Endothelial cell (in vitro differentiated cells): ENCODE measurements at places on chromosomes 3 and 15. TPM values are rescaled to one million over a fixed set of nuclear protein-coding genes. Genes with fewer than 3 reads are reported as not detected.
A peak's percentile ranks its signal among the peaks of the same experiment; 100 is the strongest.

GRCh38 chr3:195154111-195154791 is 116.7 kb downstream of the XXYLT1 start:
- DNase-seq, result no peak

The CTXN2 gene
- total RNA-seq, result 0.18 TPM

DNA sequence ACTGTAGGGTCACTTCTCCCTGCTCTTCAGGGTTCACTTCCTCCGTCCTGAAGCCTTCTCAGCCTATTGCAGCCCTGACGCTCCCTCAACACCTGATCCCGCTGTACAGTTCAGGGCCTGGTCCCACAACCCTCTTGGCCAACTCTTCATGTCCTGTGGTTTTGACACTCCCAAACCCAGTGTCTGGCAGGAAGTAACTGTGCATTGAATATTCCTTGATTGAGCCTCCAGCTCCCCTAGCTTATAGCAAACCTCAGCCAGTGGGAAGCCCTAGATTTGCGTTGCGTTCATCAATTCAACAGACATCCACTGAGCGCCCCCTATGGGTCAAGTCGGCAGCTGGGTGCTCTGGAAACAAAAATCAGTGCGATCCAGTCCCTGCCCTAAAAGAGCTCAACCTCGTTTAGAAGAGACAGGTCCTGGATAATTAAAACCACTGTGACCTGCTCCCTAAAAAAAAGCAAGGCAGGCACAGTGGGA is 13.5 kb downstream of the UBAP1L start:
- peak; percentile 88 for DNase-seq

DNA sequence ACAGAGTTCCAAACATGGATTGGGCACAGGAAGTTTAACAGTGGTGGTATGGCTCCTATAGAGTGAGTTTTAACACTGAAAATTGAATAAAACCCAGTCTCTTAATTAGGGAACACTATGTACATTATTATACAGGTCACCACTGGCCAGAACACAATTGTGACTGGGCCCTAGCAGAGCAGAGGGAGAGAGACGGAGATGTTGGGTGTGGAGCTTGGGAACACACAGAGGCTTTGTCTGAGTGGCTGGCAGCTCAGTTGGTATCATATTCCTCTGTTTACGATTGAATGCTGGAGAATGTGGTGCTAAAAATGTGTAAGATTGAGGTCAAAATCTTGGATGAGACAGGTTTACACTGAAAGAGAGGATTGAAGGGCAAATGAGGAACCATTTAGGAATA is 6.8 kb upstream of the MOBP start:
- DNase-seq, result no peak

DNA sequence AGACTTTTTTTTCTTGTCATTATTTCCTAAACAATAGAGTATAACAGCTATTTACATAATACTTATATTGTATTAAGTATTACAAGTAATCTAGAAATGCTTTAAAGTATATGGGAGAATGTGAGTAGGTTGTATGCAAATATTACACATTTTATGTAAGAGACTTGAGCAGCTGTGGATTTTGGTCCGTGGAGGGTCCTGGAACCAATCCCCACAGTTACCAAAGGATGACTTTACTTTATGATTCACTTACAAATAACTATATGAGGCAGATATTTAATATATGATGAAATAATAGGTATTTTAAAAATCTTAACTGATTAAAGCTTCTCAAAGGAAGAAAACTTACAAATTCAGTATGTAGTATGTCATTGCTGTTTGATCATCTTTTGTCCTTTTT is 56.3 kb downstream of the PPP2R3A start:
- DNase-seq, result no peak

DNA sequence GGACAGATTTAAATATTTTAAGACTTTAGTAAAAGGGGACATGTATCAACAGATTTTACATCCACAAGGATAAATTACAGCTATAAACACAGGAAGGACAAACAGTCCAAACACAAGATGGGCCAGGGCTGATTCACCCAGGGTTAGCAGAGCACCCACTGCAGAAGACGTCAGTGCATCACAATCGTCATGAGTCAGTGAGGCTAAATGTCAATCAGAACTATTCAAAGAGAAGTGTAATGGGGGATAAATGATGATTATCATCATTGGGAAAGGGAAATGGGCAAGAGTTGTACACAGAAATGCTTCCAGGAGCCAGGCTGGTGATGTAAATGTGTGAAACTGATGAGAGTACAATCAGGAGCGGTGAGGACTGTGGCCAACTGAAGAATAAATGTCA is 226.8 kb downstream of the PLCL2 start:
- no peak for DNase-seq

The CYP8B1 gene
- not detected for total RNA-seq

DNA sequence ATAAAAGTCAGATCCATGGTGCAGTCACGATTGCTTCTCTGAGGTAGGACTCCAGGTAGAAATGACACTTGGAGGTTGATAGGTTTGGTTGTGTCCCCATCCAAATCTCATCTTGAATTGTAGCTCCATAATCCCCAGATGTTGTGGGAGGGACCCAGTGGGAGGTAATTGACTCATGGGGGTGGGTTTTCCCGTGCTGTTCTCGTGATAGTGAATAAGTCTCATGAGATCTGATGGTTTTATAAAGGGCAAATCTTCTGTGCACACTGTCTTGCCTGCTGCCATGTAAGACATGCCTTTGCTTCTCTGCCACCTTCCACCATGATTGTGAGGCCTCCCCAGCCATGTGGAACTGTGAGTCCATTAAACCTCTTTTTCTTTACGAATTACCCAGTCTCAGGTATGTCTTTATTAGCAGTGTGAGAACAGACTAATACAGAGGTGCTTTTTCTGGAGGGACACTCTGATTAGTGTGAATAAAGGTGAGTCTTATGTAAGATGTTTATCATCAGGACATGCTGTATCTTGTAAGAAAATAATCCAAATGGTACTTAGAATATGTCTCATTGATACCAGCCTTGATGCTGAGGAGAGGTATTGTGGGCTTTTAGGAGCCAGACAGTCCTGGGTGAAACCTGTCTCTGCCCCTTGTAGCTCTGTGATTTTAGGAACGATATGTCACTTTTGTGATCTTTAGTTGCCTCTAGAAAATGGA is 43.0 kb downstream of the SLCO3A1 start:
- no peak for DNase-seq

The PCSK6 gene
- total RNA-seq, result 0.13 TPM

DNA sequence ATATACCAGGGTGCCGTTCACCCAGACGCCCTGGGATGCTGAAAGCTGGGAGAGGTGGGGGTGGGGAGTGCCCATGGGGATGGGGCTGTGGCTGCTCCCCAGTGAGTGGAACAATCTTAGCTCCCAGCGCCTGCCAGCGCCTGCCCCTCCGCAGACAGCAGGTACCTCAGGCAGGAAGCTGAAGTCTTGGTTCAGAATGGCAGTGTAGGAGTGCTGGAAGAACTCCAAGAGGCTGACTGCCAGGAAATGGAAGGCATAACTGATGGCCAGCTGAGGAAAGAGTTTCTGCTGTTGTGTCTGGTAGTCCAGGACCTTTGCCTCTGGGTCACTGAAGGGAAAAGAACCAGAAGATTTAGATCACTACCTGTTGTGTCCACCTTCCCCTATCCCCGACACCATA is 8.4 kb downstream of the ACOX2 start:
- DNase-seq, result no peak

The CCR5 gene
- total RNA-seq, result not detected

The PLXND1 gene
- 1,753 TPM for total RNA-seq

- no peak for DNase-seq
Measured at GRCh38 chr15:80691575-80691974, 3.5 kb upstream of the ABHD17C start.

The SYNPR gene
- not detected for total RNA-seq

The TRH gene
- total RNA-seq, result 0.49 TPM

- no peak for DNase-seq
Measured at GRCh38 chr3:57582474-57583168, 14.5 kb downstream of the ARF4 start.

DNA sequence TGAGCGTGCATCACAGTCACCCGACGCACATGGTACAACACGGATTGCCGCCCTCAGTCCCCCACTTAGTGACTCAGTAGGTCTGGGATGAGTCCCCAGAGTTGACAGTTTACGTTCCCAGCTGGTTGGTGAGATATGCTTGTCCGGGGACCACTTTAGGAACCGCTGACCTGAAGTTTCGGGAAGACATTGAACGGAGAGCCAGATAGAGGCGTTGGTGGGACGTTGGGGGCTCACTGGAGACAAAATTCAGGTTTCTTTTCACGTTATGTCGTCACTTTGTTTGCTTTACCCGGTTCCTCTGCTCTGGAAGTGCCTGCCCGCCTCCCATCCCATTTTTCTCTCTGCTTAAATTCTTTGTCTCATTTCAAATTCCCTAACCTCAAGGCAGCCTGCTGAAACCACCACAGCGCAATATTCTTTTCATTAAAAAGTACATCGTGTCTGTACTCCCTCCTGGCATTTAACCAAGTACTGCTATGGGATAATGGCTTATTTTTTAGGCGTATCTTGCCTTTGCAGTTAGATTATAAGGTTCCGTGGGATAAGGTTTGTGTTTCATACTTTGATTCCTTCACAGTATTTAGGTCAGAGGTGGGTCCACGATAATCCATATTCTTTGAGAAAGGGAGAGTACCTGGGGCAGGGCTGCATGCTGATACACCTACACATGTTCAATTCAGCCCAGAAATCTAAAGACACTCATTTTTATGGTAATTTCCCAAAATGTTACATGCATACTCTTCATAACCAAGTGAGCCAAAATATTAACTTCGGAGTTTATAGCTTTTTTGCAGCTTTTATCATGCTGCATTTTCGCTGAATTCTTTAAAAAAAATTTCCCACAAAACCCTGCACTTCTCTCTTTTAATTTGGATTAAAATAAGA is 921 bp downstream of the LMLN start:
- DNase-seq, result no peak

- peak; percentile 41 for DNase-seq
Measured at GRCh38 chr3:38834110-38834509, 18.1 kb upstream of the SCN10A start.

DNA sequence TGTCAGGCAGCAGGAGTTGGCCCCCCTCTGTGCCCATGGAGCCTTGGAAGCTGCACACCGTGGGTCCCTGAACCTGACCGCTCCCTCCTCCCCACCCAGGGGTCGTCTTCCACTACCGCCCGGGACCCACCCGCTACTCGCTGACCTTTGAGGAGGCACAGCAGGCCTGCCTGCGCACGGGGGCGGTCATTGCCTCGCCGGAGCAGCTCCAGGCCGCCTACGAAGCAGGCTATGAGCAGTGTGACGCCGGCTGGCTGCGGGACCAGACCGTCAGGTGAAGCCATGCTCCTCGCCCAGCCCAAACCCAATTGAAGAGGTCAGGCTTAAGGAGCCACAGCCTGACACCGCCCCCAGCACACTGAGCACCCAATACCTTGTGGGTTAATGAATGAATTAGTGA is 43.9 kb downstream of the ACAN start:
- DNase-seq, result no peak

DNA sequence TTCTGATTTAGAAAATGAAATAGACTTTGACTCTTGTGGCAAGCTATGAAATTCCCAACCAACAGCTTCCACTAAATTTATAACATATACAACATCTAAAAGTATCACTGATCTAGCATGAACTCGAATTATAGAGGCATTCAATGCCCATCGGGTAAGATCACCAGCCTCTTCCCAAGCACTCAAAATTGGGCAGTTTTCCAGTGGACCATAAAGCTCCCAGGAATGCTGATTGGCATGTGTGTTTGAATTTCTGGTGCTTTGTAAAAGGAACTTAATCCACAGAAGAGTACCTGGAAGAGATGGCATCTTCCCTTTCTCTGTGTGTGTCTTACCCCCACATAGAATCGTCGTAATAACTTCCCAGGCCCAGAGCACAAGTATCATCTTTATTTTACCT is 10.0 kb downstream of the LRTM1 start:
- no peak for DNase-seq

The FBXL2 gene
- total RNA-seq, result 11.5 TPM

GRCh38 chr3:11776346-11776745 is 70.3 kb downstream of the TAMM41 start:
- no peak for DNase-seq

DNA sequence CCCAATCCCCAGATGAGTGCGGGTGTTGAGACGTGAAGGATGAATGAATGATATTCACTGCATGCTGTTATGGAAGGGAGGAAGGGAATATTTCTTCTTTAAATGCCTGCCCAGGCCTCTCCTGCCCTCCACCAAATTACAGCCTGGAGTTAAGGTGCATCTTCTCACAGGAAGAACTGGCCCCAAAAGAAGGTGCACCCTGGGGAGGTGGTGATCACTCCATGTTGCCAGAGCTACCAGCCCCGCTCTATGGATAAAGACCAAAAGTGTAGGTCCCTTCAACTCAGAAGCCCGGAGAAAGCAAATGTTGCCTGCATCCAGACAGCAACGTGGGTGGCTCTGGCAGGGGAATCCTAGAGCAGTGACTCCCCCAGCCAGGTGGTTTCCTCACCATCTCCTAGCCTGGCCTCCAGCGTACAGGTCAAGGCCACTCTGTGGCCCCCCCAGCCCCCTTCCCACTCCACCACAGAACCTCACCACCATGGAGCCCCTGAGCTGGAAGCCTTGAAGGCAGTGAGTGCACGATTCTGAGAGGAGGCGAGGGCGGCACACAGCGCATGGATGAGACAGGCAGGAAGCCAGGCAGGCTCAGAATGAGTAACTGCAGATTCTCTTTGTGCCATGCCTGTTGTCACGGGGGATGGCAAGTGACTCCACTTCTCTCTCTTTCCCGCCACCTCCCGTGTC is 3.5 kb upstream of the VIPR1 start:
- DNase-seq, result no peak

- peak; percentile 84 for DNase-seq
Measured at GRCh38 chr3:50542177-50543034, 25.1 kb downstream of the C3orf18 start.

The ZNF639 gene
- 29.8 TPM for total RNA-seq

DNA sequence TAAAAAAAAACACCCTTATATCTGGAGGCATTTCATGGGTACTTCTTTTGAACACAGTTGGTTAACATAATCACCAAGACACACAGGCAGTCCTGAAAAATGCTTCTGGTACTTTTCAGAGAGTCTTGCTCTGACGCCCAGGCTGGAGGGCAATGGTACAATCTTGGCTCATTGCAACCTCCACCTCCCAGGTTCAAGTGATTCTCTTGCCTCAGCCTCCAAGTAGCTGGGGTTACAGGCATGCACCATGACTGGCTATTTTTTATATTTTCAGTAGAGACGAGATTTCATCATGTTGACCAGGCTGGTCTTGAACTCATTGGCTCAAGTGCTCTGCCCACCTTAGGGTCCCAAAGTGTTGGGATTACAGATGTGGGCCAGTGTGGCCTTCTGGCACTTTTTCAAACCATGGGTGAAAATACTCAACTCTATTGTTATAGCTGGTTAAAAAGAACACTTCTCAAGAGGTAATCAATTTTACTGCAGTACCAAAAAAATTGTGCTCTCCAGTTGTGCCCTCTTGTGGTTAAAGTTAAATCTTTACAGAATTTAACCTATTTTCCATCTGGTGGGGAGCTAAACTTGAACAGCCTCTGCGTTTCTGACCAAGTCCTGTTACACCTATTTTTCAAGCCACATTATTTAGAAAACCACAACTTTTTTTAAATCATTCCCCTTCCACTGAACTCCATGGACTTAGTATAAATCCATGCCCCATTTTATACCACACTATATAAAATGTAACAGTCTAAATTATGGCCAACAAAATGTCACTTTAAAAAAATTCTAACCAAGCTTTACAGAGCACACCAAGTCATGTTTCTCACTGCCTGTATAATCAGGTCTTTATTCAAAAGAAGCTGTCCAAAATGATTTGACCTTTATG is 1.2 kb upstream of the SNAPC5 start:
- no peak for DNase-seq

GRCh38 chr15:41934843-41935242 is 37.5 kb downstream of the EHD4 start:
- no peak for DNase-seq

The OIP5 gene
- total RNA-seq, result 2.7 TPM

The SH2D7 gene
- not detected for total RNA-seq

The CPNE4 gene
- total RNA-seq, result 0.41 TPM

The TMEM87A gene
- total RNA-seq, result 29.1 TPM

The ZNF770 gene
- 26.7 TPM for total RNA-seq
